ENCODE measurements at places on chromosomes 6 and 20. TPM values are rescaled to one million over a fixed set of nuclear protein-coding genes. Genes with fewer than 3 reads are reported as not detected.

DNA sequence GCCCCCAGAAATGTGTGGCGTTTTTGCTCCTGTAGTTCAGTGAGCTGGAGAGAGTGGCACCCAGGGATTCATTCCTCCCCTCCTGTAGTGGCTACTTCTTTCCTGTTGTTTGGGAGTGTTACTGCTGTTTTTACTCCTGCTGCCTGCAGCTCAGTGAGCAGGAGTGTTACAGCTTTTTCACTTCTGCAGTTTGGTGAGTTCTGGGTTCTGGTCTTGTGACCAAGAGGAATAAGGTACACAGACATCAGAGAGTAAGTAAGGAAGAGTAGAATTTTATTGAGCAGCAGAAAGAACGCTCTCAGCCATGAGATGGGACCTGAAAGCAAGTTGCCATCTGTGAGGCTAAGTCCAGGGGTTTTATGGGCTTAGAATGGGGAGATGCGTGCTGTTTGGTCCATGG lies 966.3 kb upstream of the CITED2 start:
- DNase-seq: no peak

Gene SYNDIG1
- total RNA-seq: not detected

Gene FOXS1
- not detected for total RNA-seq

GRCh38 chr6:121932076-121932991 lies 467.1 kb upstream of the HSF2 start:
- DNase-seq: no peak

DNA sequence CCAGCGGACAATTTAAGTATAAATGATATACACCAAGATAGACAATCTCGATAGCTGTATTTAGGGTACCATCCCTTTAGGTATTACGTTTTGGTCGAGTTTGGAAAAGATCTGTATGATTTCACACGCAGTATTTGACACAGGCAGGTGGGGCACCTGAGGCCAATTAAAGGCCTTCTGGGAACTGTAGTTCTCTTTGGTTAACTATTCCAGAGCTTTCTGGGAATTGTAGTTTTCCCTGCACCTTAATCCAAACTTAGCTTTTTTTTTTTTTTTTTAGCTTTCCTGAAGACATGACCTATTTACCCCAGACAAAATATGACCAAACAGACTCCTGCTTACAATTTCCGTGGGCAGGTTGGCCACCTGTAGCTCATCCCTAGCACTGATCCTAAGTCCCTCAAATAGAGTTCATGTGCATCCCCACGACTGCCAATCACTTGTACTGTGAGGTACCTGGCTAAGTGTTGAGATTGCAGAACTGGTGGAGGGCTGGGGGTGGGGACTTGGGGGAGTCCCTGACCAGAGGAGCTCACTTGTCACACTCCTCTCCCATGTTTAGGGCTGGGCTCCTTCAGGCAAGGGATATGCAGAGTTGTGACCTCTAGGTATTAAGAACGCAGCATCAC lies 999 bp upstream of the EHMT2 start:
- peak; percentile 42 for DNase-seq

Data from activated CD4-positive, alpha-beta memory T cell treated with anti-CD3 and anti-CD28 coated beads for 36 hours (primary cell).